Stimulated activated CD4-positive, alpha-beta T cell treated with anti-CD3 and anti-CD28 coated beads, TNF-alpha, amount 100 ng/mL, for 1 hour (primary cell): ENCODE measurements at places on chromosomes 1 and 21.

- no peak for DNase-seq
These were observed 6.2 kb upstream of the APCS start for GRCh38 chr1:159581422-159581821.

GRCh38 chr1:212459656-212460055 lies 26.9 kb downstream of the NENF start:
- no peak for DNase-seq

- DNase-seq: no peak
These were observed 2.4 kb upstream of the TAF1A start for GRCh38 chr1:222592171-222592570.

- DNase-seq: no peak
These were observed 736 bp upstream of the BARHL2 start for GRCh38 chr1:90717665-90718410.
